ENCODE measurements at places on chromosomes 5 and 9.

- H3K27me3 ChIP-seq = peaks cover 3% of the 10 kb centered on the region
- no peaks in the 10 kb centered on the region for H3K36me3 ChIP-seq
- no peaks in the 10 kb centered on the region for H3K4me1 ChIP-seq
- no peak overlapping the region for H3K4me3 ChIP-seq
Measured at GRCh38 chr9:36872641-36873040, 161.4 kb downstream of the PAX5 start.

DNA sequence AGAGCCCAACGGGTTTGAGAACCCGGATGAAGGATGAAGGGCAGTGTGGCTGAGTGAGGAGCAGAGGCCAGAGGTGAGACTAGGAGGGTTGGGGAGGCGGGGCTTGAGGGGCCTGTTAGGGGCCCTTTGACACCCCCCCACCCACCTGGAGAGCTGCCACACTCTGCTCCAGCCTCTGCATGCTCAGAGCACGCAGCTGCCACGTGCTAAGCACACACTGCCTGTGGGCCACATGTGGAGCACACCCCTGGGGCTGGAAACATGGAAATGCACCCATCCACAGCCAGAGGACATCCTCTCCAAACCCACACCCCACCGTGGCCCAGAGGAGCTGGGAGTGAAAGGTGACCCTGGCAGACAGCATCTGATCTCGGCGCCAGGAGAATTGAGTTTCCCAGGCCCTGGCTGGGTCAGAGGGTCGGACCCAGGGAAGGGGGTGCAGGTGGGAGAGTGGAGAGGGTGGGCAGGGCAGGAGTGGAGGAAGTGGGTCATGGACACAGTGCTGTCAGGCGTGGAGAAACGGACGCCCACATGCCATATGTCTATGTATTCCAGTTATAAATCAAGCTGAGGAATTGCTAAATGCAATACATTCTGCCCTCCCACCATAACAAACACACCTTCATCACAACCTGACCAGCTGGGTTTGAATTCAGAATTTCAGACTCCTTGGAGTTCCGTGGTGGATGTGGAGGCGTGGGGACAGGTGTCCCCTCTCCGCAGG, 5.9 kb downstream of the DNM1 start:
- H3K4me1 ChIP-seq = peaks cover 4% of the 10 kb centered on the region
- H3K36me3 ChIP-seq = no peaks in the 10 kb centered on the region
- H3K27ac ChIP-seq = no peak overlapping the region
- H3K27me3 ChIP-seq = peaks cover 53% of the 10 kb centered on the region

DNA sequence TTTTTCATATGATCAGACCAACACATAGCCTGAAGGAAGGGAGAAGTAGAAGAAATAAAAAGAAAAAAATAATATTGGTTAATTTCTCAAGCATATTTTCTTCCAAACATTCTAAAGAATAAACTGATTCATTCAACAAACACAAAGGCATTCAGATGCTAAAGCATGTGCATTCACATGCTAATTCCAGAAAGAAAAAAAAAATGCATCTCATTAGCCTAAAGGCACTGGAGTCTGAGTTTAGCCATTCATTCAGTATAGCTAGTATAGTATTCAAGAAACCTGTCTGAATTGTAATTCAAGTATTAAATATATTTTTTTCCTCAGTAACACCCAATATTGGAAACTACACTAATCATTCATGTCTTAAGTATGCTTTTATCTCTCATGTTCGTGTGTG, 61.0 kb upstream of the FER start:
- no peaks in the 10 kb centered on the region for H3K36me3 ChIP-seq
- no peak overlapping the region for H3K4me3 ChIP-seq

- H3K36me3 ChIP-seq = peaks cover 72% of the 10 kb centered on the region
- H3K4me3 ChIP-seq = no peak overlapping the region
- DNase-seq = no peak
- no peaks in the 10 kb centered on the region for H3K27me3 ChIP-seq
- H3K4me1 ChIP-seq = peaks cover 26% of the 10 kb centered on the region
- H3K27ac ChIP-seq = no peak overlapping the region
Measured at GRCh38 chr5:97019435-97020117, 83.7 kb downstream of the LNPEP start.

DNA sequence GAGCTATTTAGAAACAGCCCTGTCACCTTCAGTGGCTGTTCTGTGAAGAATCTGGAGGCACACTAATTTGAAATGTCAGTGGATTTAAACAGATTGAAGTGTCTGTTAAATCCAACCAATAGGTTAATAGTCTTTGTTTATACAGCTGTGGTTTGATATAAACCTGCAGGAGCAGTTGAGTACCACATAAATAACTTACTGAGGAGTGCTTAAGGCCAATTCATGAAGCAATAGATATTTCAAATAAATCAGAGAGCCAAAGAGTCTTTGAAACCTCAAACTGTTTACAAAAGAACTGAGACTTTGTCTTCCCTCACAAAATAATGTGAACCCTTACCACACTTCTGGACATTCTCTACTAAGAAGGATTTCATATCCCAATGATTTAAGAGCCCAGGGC, 111.9 kb downstream of the FEM1C start:
- no peaks in the 10 kb centered on the region for H3K4me1 ChIP-seq
- H3K27ac ChIP-seq = no peak overlapping the region
- H3K27me3 ChIP-seq = peaks cover 7% of the 10 kb centered on the region

DNA sequence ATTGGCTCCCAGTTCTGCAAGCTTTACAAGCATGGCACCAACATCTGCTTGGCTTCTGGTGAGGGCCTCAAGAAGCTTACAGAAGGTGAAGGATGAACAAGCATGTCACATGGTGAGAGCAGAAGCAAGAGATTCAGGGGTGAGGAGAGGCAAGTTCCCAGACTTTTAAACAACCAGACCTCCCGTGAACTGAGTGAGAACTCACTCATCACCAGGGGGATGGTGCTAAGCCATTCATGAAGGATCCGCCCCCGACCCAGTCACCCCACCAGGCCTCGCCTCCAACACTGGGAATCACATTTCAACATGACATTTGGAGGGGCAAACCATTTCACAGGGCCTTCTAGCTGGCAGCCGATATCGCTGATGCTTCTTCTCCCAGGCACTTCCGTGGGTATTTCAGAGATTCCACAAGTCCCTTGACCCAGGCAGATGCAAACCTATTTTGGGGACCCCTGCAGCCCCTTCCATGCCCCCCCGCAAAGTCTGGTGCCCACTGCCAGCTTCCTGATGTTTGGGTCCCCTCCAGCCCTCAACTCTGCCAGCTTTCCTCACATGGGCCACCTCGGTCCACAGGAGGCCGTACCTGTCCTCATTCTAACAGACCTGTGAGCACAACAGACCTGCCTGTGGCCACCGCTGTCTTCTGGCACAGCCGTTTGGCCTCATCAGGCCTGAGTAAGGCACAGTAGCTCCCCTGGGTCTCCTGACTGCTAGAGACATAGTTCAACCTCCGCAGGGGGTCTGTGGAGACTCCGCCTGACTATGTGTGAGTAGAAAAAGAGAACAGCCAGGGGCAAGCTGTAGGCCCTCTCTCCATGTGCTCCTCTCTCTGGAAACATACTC, 60.7 kb upstream of the ANGPTL2 start:
- H3K27me3 ChIP-seq = peaks cover 5% of the 10 kb centered on the region
- no peak overlapping the region for H3K4me3 ChIP-seq
- H3K27ac ChIP-seq = no peak overlapping the region
- H3K36me3 ChIP-seq = no peaks in the 10 kb centered on the region
- H3K4me1 ChIP-seq = no peaks in the 10 kb centered on the region
- no peak for DNase-seq

- peaks cover 23% of the 10 kb centered on the region for H3K36me3 ChIP-seq
- DNase-seq = no peak
- peak overlapping the region; percentile 27 for H3K4me3 ChIP-seq
- peak overlapping the region; percentile 35 for H3K27ac ChIP-seq
- peaks cover 40% of the 10 kb centered on the region for H3K4me1 ChIP-seq
- H3K27me3 ChIP-seq = no peaks in the 10 kb centered on the region
Measured at GRCh38 chr9:113589890-113590289, 126.4 kb downstream of the RGS3 start.

DNA sequence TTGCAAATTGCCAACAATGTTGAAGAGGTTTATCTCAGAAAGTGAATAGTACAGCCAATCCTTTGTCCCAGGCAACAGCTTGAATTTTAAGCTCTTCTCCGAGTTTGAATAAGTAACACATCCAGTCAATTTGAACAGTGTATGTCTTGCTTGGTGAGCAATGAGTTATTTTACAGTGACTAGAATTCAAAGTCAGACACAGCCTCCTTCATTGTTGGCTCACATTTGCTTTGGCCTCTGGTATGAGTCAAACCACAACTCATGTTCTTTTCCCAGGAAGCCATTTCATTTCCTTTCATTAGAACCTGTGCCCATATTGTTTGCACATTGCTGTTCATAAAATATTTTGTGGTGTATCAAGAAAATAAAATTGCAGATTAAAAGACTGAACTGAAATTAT, 622.0 kb upstream of the DAB2 start:
- H3K4me3 ChIP-seq = no peak overlapping the region
- peaks cover 3% of the 10 kb centered on the region for H3K36me3 ChIP-seq
- peaks cover 11% of the 10 kb centered on the region for H3K4me1 ChIP-seq

- H3K4me3 ChIP-seq = no peak overlapping the region
- no peaks in the 10 kb centered on the region for H3K4me1 ChIP-seq
- no peaks in the 10 kb centered on the region for H3K36me3 ChIP-seq
- no peak overlapping the region for H3K27ac ChIP-seq
Measured at GRCh38 chr5:57316798-57317327, 143.0 kb downstream of the GPBP1 start.

- peak; percentile 29 for DNase-seq
- peaks cover 1% of the 10 kb centered on the region for H3K36me3 ChIP-seq
- H3K27me3 ChIP-seq = peaks cover 4% of the 10 kb centered on the region
- H3K4me3 ChIP-seq = no peak overlapping the region
- H3K27ac ChIP-seq = no peak overlapping the region
Measured at GRCh38 chr9:114953959-114954358, 23.6 kb upstream of the TNFSF8 start.

DNA sequence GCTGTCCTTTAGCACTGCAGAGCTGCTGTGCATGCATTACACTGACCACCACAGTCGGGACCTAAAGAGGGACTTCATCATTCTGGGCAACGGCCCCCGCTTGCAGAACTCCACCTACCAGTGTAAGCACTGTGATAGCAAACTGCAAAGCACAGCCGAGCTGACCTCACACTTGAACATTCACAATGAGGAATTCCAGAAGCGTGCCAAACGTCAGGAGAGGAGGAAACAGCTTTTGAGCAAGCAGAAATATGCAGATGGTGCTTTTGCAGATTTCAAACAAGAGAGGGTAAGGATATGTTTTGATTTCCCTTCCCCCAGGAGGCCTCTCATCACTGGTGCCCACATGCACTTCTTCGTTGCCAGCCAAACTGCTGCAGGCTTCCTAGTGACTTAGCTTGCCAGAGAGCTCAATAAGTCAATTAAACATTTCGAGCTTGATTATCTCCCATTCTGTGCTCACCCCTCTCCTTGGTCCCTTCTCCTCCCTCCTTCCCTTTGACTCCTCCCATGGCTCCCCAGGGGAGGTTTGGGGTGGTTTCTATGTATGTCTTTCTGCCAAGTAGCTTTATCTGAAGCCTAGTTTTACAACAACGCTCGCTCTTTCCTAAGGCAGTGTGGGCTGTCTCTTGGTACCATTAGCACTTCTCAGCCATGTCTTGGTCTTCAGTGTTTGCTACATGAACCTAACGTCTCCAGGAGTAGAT, 66.7 kb downstream of the ZNF462 start:
- no peaks in the 10 kb centered on the region for H3K27me3 ChIP-seq
- no peak for DNase-seq
- no peaks in the 10 kb centered on the region for H3K4me1 ChIP-seq
- no peak overlapping the region for H3K27ac ChIP-seq
- no peak overlapping the region for H3K4me3 ChIP-seq

DNA sequence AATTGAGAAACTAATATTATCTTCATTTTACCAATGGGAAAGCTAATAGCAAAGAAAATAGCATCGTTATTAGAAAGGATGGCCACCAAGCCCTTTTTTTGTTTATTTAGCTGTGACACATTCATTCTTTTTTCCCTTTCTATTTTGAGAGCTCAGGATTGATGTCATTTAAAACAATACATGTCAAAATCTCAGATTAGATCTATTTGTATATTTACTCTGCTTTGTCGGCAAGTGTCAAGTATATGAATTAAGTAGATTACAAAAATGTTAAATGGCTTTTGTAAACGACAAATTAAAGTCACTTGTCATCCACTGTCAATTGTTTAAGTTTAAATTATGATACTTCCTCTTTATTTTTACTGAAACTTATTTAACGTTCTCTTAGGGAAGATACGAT, 118.9 kb downstream of the PAM start:
- H3K4me1 ChIP-seq = no peaks in the 10 kb centered on the region
- no peaks in the 10 kb centered on the region for H3K27me3 ChIP-seq
- DNase-seq = no peak
- H3K4me3 ChIP-seq = no peak overlapping the region
- peaks cover 8% of the 10 kb centered on the region for H3K36me3 ChIP-seq
- H3K27ac ChIP-seq = no peak overlapping the region

DNA sequence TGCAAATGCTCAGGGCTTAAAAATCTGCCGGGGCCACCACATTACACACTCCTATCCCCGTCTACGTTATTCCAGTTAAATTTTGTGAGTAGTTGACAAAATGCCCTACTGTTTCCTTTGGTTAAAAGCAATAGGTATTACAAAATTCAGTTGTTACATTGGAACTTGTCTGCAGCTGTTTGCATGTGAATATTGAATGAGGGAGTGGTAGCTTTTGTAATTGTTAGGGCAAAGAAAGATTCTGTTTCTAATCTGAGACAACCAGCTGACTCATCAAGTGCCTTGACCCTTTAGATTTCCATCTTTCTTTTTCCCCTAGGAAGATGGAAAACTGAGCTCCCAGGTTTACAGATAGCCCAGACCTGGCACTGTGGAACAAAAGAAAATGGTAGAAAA, 30.2 kb downstream of the MAML1 start:
- H3K4me1 ChIP-seq = peaks cover 41% of the 10 kb centered on the region
- H3K27ac ChIP-seq = peak overlapping the region; percentile 19
- no peaks in the 10 kb centered on the region for H3K27me3 ChIP-seq
- no peak for DNase-seq
- H3K4me3 ChIP-seq = no peak overlapping the region

DNA sequence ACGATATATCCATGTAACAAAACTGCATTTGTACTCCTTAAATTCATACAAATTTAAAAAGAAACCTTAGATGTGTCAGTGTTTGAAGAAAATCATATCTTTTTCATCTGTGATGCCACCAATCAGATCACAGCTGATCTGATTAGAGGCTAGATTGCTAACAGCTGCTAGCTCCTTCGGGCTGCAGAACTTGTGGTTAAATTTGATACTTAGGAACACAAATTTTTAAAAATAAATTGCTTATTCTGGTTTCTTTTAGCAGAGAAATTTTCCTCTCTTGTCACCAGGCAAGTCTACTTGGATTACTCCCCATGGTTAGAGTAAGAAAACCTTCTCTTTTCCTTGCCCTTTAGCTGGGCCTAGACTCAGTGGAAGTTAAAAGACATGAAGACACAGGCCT, 94.6 kb upstream of the RANBP6 start:
- H3K27ac ChIP-seq = no peak overlapping the region
- H3K36me3 ChIP-seq = no peaks in the 10 kb centered on the region
- peaks cover 3% of the 10 kb centered on the region for H3K4me1 ChIP-seq
- no peak overlapping the region for H3K4me3 ChIP-seq

DNA sequence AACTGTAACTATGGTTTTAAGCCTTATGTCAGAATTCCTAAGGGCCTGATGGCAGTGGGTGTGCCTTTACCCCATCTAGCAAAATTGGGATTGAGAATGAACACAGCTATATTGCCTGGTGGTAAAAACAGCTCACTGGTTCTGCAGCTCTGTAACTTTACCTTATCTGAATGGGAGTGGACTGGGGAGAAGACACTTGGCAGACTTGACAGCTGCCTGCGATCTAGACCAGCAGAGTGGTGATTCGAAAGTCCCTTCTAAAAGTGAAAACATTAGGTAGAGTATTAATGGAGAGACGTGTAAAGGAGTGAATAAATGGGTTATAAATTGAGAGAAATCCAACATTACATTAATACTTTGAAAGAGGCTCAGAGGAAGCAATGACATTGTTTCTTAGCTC, 289.1 kb upstream of the EDIL3 start:
- no peaks in the 10 kb centered on the region for H3K27me3 ChIP-seq
- H3K36me3 ChIP-seq = no peaks in the 10 kb centered on the region
- no peak for DNase-seq
- H3K4me1 ChIP-seq = no peaks in the 10 kb centered on the region
- no peak overlapping the region for H3K27ac ChIP-seq

All from T-helper 2 cell treated with Interferon-gamma antibody and Interleukin-4, amounts not matched to agents 5 μg/mL and 100 μg/mL, for 36 hours (primary cell).